ENCODE measurements at places on chromosomes 7 and 10.

DNA sequence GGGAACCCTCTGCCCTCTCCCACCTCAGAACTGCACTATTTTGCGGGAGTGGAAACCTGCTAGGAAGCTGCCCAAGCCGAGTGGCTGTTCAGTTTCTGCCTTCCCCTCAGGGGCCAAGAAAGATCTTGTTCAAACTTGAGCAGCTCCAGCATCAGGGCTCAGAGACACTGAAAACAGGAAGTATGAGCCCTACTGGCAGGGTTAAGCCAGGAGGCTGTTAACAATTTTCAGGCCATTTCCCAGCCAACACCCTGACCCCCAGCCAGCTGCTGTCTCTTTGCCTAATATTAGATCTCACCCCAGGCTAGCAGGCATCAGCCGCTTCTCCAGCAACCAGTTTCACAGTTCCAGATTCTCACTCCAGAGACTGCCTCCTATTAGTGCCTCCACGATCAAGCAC, 9.2 kb downstream of the PLAU start:
- no peak for DNase-seq

- no peak for DNase-seq
Observed at GRCh38 chr7:153943457-153943856, 108.7 kb upstream of the DPP6 start.

GRCh38 chr10:66882271-66882670, 43.6 kb upstream of the LRRTM3 start:
- DNase-seq, result no peak

DNA sequence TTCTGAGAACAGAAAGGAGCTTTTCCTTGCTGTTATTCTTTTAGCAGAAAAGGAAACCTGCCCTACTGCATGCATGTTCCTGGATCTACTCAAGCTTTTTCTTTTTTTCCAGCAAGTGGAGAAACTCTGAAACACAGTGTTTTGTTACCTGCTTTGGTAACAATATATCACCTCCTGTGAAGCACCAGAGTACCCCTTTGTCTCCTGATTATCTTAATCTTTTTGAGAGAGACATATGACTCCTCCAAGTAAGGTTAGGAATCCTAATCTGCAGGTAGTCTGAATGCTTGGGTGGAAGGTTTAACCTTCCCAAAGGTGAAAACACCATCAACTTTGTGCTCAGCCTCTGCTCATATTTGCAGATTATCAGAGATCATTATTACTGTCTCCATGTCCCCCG, 93.1 kb downstream of the MAPK8 start:
- DNase-seq, result no peak

DNA sequence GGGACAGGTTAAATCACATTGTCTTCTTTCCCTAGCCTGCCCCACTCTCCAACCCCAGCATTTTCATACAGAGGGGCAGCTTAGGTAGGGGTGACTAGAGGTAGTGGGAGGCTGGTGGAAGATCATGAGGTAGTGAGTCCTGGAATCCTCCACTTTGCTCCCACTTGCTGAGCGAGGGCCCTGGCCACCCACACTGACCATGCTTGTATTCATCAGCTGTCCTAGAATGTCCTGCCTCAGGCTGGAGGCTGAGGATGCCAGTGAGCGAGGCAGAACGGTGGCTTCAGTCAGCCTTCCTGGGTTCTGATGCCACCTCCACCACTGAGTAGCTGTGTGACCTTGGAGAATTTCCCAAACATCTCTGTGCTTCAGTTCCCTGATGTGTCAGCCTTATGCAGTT, 34.6 kb upstream of the PFKFB3 start:
- no peak for DNase-seq

- DNase-seq, result peak; percentile 91
Observed at GRCh38 chr10:71383972-71384687, 12.6 kb upstream of the CDH23 start.

DNA sequence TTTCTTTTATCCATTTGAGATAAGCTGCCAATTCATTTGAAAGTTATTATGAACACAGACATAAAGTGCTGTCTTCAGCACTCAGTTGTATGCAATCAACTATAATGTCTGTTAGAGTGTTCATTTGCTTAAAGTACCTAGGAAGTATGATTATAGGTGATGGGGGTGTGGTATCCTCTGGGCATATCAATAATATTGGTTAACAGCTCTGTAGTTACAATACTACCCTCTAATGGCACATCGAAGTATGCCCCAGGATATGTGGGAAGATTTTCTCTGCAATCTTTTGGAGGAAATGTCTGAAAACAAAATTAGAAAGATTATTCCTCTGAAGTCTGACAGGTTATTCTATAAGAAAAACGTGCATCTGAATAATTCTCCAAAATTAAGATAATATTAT, 429.7 kb downstream of the ARL4A start:
- no peak for DNase-seq
